Aorta (tissue), 5 donors: ENCODE measurements at places on chromosomes 4 and X.

DNA sequence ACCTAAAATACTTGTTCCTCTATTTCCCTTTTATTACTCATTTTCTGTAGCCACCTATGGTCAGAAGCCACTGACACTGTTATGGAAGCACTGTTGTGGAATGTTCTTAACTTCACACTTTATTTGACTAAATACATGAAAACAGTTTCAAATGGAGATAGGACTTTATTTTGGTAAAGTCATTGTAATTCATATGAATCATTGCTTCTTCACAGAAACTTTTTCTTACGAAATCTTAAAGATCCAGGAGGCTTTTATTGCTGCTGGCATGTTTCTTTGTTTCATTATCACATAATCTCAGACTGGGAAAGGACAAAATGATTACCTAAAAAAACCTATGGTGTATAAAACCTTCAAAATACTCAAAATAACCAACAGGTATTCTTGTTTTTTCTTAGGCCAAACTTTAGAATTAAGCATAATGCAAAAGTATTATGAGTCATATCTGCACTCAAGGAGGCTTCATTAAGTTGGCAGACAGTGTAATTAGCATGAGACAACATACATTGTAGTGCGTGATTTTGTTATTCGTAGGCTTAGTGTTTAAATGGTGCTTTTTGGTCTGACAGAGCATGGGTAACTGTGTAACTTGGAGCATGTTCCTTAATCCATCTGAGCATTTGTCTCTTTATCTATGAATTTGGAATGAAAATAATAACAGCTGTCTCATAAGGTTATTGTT lies 58.0 kb downstream of the SH3BGRL start:
- no peaks in the 10 kb centered on the region for H3K27me3 ChIP-seq
- no peak for DNase-seq
- no peak overlapping the region for H3K4me3 ChIP-seq
- H3K27ac ChIP-seq, result no peak overlapping the region
- H3K4me1 ChIP-seq, result no peaks in the 10 kb centered on the region

DNA sequence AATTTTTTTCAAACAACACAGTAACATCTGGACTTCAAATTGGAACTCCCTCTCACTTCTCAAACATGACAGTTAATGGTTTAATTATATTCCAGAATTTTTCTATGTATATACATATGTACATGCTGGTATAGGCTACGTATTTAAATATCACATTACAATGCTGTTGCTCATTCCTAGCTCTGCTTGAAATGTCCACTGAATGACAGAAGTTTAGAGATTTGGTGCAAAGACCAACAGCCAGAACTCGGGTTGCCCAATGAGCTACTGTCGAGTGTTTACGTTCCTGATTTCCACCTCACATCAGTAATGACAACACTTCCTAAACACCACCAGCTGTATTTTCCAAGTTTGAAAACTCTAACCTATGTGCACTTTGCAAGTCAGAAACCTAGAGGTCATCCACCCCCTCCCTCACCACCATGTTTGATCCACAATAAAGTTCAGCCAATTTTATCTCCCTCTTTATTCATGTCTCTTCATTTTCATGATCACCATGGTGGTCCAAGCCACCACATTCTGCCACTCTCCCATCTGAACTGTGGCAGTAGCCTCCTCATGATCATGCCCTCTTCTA lies 49.3 kb upstream of the RPL34 start:
- no peak overlapping the region for H3K4me3 ChIP-seq
- H3K27ac ChIP-seq, result no peak overlapping the region
- no peaks in the 10 kb centered on the region for H3K36me3 ChIP-seq
- H3K4me1 ChIP-seq, result no peaks in the 10 kb centered on the region
- H3K27me3 ChIP-seq, result no peaks in the 10 kb centered on the region
- no peak for DNase-seq

DNA sequence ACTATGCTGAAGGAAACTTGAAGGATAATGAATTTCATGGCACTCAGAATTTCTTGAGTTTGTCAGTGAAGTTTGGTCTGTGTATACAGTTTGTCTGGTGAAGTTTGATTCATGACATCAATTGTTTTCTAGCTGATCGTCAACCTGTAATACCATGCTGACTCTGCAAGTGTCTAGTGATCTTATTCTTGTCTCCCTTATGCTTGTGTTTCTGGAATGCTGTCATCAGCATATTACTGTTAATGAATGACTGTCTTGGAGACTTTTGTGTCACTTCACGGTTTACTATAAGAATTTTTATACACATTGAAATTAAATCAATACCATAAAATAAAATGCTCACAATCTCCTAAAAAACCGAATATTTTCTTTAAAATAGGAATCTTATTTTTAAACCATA lies 779.0 kb downstream of the CCSER1 start:
- no peak for DNase-seq
- H3K4me3 ChIP-seq, result no peak overlapping the region
- H3K27ac ChIP-seq, result no peak overlapping the region
- no peaks in the 10 kb centered on the region for H3K36me3 ChIP-seq

DNA sequence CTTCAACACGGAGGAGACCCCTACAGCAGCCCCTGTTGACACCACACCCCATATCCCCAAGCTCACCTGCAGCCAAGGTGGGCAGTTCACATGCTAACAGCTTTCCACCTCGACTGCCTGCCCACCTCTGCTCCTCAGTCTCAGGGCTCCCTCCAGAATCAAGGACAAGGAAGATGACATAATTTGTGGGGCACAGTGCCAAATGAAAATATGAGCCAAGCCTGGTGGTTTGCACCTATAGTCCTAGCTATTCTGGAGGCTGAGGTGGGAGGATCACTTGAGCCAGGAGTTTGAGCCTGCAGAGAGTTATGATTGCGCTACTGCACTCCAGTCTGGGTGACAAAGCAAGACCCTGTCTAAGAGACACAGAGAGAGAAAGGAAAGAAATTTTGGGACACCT lies 516.3 kb downstream of the BCOR start:
- no peak for DNase-seq
- no peaks in the 10 kb centered on the region for H3K36me3 ChIP-seq
- no peak overlapping the region for H3K4me3 ChIP-seq
- H3K4me1 ChIP-seq, result no peaks in the 10 kb centered on the region

GRCh38 chr4:109134268-109134667 lies 168.2 kb downstream of the COL25A1 start:
- H3K27me3 ChIP-seq, result no peaks in the 10 kb centered on the region
- H3K4me1 ChIP-seq, result no peaks in the 10 kb centered on the region
- H3K36me3 ChIP-seq, result no peaks in the 10 kb centered on the region
- no peak for DNase-seq
- H3K27ac ChIP-seq, result no peak overlapping the region
- H3K4me3 ChIP-seq, result no peak overlapping the region

- H3K4me3 ChIP-seq, result no peak overlapping the region
- H3K27ac ChIP-seq, result no peak overlapping the region
Measured at GRCh38 chr4:52752936-52753335, 1.7 kb upstream of the ERVMER34-1 start.

- no peak for DNase-seq
- H3K27ac ChIP-seq, result no peak overlapping the region
- no peak overlapping the region for H3K4me3 ChIP-seq
- no peaks in the 10 kb centered on the region for H3K27me3 ChIP-seq
Measured at GRCh38 chr4:79294064-79294463, 31.8 kb downstream of the NAA11 start.

GRCh38 chr4:183971929-183972490 lies 66.9 kb downstream of the STOX2 start:
- H3K4me1 ChIP-seq, result no peaks in the 10 kb centered on the region
- no peak for DNase-seq
- no peak overlapping the region for H3K27ac ChIP-seq
- H3K27me3 ChIP-seq, result no peaks in the 10 kb centered on the region
- H3K4me3 ChIP-seq, result no peak overlapping the region

- no peak for DNase-seq
- no peak overlapping the region for H3K27ac ChIP-seq
- H3K4me1 ChIP-seq, result no peaks in the 10 kb centered on the region
Measured at GRCh38 chrX:111123606-111124179, 27.7 kb downstream of the PAK3 start.

DNA sequence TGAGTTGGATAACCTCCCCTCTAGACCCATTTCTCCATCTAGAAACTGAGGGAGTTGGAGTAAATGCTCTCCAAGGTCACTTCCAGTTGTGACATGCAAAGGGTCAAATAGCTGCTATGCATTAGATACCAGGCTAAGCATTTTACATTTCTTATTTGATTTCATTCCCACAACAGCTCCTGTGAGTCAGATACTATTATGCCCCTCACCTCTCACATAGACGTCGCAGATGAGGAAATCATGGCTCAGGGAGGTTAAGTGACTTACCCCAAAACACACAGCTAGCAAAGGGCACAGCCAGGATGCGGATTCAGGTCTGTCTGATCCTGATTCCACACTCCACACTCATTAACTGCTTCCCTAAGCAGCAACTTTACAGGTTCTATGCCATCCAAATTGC lies 57.7 kb downstream of the PRPS1 start:
- no peak overlapping the region for H3K27ac ChIP-seq
- DNase-seq, result no peak
- H3K27me3 ChIP-seq, result no peaks in the 10 kb centered on the region
- H3K4me1 ChIP-seq, result no peaks in the 10 kb centered on the region
- no peaks in the 10 kb centered on the region for H3K36me3 ChIP-seq

- no peaks in the 10 kb centered on the region for H3K36me3 ChIP-seq
- no peak overlapping the region for H3K4me3 ChIP-seq
- H3K27me3 ChIP-seq, result no peaks in the 10 kb centered on the region
- DNase-seq, result no peak
- H3K4me1 ChIP-seq, result no peaks in the 10 kb centered on the region
Measured at GRCh38 chrX:45888518-45888917, 656.7 kb downstream of the ZNF674 start.

DNA sequence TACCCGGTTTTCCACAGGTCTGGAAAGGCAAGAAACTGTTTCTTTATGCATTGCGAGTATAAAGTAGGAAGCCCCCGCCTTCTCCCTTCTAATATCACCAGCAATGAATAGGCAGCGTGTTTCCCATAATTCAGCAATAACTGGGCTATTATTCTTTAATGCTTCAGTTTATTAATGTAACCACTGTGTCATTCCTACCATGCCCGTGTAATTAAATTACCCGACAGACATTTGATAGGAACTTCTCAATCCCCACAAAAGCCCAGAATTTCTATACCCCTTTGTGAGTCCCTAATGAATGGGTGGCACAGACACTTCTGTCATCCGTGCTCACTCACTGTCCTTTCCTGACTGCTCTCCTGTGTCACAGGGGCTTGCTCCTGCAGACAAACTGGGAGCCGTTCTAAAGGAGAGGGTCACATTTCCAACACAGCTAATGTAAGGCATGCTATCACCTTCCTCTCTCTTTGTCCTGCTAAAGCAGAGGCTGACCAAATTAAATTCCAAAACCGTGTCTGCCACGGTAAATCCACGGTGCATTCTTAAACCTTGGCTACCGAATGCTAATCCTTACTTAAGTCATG lies 108.5 kb upstream of the MID1 start:
- H3K4me1 ChIP-seq, result no peaks in the 10 kb centered on the region
- no peaks in the 10 kb centered on the region for H3K27me3 ChIP-seq
- no peaks in the 10 kb centered on the region for H3K36me3 ChIP-seq
- DNase-seq, result no peak

GRCh38 chr4:2259541-2260343 lies 2.2 kb downstream of the MXD4 start:
- no peak overlapping the region for H3K27ac ChIP-seq
- peak; percentile 66 for DNase-seq
- no peaks in the 10 kb centered on the region for H3K27me3 ChIP-seq
- no peaks in the 10 kb centered on the region for H3K36me3 ChIP-seq
- no peak overlapping the region for H3K4me3 ChIP-seq

GRCh38 chr4:83305187-83305586 lies 20.6 kb upstream of the COQ2 start:
- no peaks in the 10 kb centered on the region for H3K27me3 ChIP-seq
- no peaks in the 10 kb centered on the region for H3K4me1 ChIP-seq
- no peaks in the 10 kb centered on the region for H3K36me3 ChIP-seq

- no peaks in the 10 kb centered on the region for H3K36me3 ChIP-seq
- H3K27me3 ChIP-seq, result no peaks in the 10 kb centered on the region
- no peak overlapping the region for H3K27ac ChIP-seq
- H3K4me1 ChIP-seq, result no peaks in the 10 kb centered on the region
Measured at GRCh38 chrX:140822861-140823260, 113.3 kb downstream of the LINC00632 start.

GRCh38 chrX:47245156-47245555 lies 12.3 kb downstream of the USP11 start:
- no peaks in the 10 kb centered on the region for H3K4me1 ChIP-seq
- no peaks in the 10 kb centered on the region for H3K27me3 ChIP-seq
- H3K4me3 ChIP-seq, result no peak overlapping the region
- H3K27ac ChIP-seq, result no peak overlapping the region

GRCh38 chrX:155592331-155592730 lies 20.4 kb downstream of the TMLHE start:
- H3K4me1 ChIP-seq, result no peaks in the 10 kb centered on the region
- no peak for DNase-seq
- H3K27ac ChIP-seq, result no peak overlapping the region
- H3K36me3 ChIP-seq, result no peaks in the 10 kb centered on the region
